ENCODE measurements at places on chromosomes 16 and 17. TPM values are rescaled to one million over a fixed set of nuclear protein-coding genes. Genes with fewer than 3 reads are reported as not detected.

The MLLT6 gene
- 50.6 TPM for total RNA-seq

The STH gene
- not detected for total RNA-seq

DNA sequence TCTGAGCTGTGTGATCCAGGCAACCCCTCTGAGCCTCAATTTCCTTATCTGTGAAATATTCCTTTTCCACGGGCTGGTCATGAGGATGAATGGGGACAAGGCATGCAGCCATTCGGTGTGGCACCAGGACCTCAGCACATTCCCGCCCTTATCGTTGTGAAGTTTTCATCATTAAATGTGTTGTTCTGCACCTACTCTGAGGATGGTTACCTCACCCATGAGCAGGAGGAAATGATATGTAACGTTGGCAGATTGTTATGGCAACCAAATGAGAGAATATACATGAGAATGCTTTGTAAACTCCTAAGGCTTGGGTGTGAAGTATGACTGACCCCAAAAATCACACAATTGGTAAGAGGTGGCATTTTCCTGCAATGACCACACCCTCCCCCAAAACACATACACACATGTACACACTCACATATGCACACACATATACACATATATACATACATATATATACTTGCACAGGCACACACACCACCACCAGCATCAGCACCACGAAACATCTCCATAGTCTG lies 39.5 kb downstream of the SMARCE1 start:
- no peak for DNase-seq

The KRTAP3-1 gene
- total RNA-seq: not detected

GRCh38 chr16:82639666-82640336 lies 13.0 kb downstream of the CDH13 start:
- no peak for DNase-seq

The KRT25 gene
- total RNA-seq: not detected

GRCh38 chr16:84065536-84066132 lies 23.0 kb upstream of the SLC38A8 start:
- no peak for DNase-seq

- DNase-seq: no peak
Measured at GRCh38 chr17:17988427-17988945, 15.8 kb downstream of the DRC3 start.

The FCSK gene
- 16.9 TPM for total RNA-seq

DNA sequence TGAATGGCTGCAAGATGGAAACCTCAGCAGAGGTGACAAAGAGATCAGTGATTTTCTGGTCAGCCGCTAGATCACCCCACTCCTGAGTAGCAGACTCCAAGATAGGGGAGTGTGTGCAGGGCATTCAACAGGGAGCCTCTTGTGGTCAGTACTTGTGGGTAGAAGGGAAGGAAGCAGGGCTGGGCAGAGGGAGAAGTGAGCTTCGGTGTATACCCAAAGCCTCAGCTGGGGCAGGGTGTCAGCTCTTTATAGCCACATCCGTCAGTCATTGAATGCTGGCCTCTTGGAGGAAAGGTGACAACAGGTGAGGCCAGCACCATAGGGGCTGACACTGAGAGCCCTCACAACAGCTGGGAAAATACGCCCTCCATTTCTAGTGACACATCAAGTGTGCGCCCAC lies 2.2 kb upstream of the SLC12A3 start:
- no peak for DNase-seq

DNA sequence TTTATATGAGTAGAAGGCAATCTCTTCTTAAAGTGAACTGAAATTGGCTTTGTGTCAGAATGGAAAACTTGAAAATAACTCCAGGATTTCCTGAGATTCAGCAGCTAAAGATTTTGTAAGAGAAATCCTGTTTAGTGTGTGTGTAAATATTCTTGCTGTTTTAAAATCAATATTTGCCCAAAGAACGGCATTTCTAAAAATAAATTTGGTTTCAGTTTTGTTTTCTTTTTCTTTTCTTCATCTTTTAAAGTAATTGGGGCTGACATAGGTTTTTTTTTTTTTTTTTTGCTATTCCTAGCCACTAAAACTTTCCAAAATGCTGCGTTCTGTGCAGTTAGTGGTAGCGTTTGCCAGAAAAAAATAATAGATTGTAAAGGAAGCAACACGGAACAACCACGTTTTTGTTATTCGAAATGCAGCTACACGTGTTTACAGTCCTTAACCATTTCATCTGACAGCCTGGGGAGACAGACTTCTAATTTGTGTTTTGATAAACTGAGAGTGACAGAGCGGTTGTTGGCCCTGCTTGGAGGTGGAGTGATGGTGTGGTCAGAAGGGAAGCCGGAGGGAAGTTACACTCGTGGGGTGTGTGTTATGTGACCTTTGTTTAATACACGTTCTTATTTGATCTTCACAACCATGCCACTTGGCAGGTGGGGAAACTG lies 21.6 kb upstream of the SMPD3 start:
- no peak for DNase-seq

DNA sequence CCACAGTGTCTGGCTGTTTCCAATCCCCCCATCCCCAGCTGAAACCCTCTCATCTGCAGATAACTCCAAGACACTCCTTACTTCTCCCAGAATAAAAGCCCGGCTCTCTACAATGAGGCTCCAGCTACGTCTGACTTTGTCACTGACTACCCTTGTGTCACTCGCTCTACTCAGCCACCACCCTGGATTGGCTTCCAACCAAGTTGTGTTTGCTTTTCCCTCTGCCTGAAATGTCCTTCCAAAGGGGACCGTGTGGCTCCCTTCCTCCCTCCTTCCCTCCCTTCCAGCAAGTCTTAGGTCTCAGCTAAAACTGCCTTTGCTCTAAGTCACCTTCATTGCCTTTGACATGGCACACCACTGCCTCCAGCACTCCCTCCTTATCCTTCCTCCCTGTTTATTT lies 42.8 kb downstream of the CDH1 start:
- DNase-seq: no peak
